Eye (tissue), 1 donor: ENCODE measurements at places on chromosomes 12 and 14.

GRCh38 chr14:82047777-82048470 is 514.3 kb upstream of the SEL1L start:
- no peak for DNase-seq

DNA sequence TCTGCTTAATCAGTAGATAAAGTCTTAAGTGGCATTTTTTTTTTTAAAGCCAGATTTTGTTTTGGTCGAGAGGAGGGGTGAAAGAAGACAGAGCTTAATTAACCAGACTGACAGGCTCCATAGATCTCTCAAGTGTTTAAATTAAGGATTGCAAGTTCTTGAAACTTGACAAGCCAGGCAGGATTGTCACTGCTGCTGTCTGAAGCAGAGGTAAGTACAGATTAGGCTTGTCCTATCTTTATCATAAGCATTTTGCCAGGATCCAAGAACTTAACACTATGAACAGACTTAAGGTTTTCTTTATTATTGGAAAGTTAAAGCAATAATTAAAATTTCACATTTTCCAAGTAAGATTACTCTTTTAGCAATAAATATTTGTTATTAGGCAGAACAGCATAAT is 179.6 kb upstream of the LMO3 start:
- DNase-seq: no peak

DNA sequence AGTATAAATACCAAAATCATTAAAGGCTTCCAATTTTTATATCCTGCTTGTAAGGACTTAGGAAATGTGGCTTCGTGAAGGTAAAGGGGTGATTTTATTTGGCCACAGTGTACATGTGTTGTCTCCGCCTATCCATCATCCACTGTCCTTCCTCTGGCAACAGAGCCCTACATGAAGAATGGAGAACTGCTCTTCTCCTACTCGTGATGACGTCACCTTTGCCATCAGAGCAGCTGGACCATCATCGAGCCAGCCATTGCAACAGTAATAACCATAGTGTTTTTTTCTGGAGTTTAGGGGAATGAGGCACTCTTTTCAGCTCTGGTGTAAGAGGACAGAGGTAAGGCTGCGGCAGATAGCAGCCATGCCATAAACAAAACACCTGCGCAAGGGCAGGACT is 19.2 kb downstream of the ITPR2 start:
- DNase-seq: no peak

DNA sequence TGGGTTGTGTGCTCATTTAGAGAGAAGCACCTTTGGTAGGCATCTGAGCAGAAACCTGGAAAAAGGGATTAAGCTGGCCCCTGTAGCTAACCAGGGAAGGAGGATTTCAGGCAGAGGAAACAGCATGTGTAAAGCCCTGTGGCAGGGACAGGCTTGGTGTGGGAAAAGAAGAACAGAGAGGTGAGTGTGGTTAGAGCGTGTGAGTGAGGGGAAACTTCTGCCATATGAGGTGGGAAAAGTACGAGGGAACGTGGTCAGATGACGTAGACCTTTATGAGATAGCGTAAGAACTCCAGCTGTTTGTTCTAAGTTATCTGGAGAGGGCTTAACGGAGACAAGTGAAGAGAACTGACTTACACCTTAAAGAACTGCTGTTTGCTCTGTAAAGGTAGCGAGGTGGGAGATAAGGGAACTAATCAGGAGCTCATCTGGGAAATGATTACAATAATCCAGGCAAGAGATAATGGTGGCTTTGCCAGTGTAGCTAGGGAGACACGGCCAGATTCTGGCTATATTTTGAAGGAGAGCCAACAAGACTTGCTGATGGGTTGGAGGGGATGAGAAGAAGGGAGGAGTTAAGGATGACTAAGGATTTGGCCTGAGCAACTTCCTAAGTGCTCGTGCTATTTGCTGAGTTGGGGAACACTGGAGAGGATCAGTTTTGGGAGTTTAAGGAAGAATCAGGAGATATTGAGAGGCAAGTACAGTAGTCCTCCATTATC is 234.0 kb downstream of the ETNK1 start:
- DNase-seq: no peak

- DNase-seq: no peak
Measured at GRCh38 chr12:116002890-116003536, 274.5 kb downstream of the MED13L start.

DNA sequence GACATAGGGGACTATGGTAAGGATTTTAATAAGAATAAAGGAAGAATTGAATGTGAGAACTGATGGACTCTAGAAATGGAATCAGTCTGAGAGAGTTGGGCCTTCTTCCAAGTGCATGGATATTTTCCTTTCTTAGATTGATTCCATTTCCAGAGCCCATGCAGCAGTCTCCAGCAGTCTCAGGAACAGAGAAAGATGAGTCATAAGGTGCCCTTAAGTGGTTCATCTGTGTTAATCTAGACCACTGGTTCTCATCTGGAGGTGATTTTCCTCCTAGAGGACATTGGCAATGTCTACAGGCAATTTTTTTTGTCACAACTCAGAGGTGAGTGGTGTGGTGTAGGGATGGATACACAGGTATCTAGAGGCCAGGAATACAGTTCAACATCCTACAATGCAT is 25.9 kb downstream of the TRIM9 start:
- no peak for DNase-seq

DNA sequence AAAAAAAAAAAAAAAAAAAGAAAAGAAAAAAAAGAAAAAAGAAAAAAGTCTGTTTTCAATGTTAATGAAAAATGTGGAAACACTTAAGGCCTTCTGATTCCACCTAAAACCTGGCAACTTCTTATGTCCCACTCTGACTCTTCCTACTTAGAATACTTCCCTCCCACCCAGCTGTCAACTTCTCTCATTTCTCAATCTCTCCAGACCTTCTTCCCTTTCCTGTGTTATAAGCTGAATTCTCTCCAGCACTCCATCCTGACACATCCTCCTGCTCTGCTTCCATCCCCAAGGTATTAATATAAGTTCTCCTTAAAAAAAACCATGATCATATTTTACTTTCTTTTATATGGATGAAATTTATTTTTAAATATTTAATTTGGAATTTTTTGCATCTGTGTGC is 20.3 kb upstream of the TMTC1 start:
- no peak for DNase-seq

GRCh38 chr14:79201564-79202207 is 1009.6 kb downstream of the DIO2 start:
- DNase-seq: no peak

DNA sequence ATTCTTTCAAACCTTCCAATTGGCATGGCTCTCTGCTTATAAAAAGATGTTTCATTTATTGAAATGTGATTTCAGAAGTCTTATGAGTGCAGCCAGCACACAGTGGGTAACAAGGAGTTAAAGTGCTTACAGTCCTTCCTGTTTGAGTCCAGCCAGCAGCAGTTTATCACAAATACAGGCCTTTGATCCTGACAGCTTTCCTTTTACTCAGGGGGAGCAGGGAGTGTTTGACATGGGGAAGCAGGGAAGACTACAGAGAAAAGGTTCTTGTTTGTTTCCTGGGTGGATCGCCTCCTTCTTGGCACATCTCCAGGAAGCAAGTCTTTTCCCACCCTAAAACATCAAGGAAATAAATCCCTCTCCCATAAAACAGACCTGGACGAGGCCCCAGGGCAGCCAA is 216.1 kb downstream of the MSRB3 start:
- DNase-seq: no peak

- no peak for DNase-seq
Measured at GRCh38 chr12:123364532-123365024, at the start of gene SBNO1. Gene SBNO1, minus strand, starts transcription at chr12:123364847. Its CDS starts 14,406 bp downstream, at chr12:123350441.

DNA sequence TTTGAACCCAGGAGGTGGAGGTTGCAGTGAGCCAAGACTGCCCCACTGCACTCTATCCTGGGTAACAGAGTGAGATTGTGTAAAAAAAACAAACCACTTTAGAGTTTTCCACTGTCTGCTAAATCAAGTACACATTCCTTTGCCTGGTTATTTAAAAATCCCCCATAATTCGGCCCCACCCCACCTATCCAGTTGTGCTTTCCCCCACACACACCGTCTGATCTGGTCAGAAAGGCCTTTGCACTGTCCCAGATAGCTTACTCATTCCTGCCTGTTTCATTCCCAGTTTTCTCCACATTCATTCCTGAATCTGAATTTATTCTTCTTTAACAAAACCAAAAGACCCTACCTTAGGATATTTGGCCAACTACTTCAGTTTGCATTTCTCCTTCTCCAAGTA is 29.5 kb downstream of the NINJ2 start:
- DNase-seq: no peak

DNA sequence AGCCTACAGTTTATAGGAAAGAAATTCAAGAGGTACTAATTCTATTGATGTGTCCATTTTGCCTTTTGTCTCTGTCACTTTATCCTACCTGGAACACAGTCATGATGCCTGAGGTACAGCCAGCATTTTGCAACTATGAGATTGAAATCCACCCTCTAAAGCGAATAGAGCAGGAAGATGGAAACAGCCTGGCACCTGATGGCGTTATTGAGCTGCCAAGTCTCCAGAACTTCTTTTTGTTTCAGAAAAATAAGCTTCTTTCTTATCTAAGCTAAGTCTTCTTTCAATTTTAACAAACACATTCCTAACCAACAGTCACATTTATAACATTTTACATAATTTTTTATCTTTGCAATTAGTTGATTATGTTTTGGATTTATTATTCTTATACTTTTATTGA is 182.1 kb downstream of the PAWR start:
- no peak for DNase-seq

DNA sequence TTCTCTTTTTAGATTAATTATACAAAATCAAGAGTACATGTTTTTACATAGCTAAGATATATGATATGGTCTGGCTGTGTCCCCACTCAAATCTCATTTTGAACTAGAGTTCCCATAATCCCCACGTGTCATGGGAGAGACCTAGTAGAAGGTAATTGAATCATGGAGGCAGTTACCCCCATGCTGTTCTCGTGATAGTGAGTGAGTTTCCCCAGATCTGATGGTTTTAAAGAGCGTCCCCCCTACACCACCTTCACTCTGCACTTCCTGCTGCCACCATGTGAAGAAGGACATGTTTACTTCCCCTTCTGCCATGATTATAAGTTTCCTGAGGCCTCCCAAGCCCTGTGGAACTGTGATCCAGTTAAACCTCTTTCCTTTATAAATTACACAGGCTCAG is 21.4 kb upstream of the DRAM1 start:
- DNase-seq: no peak

DNA sequence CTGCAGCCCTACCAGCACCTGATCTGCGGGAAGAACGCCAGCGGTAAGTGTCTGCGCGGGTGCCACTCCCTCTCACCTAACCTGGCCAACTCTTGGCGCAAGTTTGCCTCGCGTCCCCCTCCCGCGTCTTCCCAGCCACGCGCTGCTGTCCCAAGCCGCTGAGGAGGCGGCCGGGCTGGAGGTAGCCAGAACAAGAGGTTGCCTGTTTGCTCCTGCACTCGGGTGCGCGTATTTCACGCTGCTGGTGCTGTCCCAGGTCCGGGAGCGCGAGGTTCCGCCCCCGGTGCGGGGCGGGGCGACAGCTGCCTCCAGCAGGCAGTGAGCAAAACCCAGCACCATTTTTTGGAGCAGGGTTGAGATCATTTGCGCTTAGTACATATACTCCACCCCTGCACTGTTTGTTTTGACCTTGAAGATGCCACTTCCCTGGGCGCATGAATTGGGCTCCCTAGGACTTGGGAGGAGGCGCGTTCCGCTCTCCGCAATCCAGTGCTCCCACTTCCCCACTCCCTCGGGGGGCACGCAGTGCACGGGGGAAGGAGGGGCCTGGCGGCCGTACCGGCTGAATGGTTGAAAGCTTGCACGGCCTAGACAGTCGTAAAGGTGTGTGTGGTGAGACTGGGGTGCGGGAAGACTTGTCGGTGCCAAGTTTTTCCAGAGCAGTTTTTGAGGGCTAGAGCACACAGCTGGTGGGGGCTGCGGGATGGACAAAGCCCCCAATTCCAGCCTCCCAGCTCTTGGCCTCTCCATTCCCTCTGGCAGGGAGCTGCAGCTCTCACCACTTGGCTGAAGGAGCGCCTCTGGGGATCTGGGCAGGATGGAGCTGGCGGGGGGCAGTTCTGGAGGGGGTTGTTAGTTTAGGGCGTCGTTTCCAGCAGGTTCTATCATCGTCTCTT is 226.9 kb upstream of the CRY1 start:
- peak; percentile 69 for DNase-seq

DNA sequence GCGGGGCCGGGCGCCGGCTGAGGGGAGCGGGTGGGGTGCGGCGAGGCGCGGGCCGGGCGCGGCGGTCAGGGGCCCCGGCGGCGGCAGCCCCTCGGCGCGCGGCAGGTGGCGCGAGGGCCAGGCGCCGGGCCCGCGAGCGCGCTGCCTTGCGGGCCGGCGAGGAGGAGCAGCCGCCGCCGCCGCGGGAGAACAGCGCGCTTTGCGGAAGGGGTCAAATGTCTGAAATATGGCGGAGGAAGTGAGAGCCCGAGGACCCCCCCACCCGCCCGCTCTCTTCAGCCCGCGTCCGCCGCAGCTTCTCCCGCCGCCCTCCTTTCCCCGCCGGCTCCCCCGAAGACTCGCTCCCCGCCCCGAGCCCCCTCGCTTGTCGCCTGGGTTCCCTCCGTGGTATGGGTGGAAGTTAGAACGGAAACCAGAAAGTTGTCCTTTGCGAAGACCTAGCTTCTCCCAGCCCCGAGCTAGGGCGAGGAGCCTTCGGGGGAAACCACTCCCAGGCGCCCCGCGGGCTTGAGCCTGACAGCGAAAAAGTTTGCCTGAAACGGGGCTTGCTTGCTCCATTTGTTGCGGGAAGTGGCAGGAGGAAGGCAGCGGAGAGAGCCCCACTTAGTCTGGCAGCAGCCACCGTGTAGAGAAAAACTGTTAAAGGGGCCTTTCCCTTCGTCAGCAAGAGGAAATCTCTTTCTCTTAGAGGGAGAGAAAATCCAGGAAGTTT is 551 bp downstream of the RAP1B start:
- DNase-seq: peak; percentile 85

- DNase-seq: no peak
Measured at GRCh38 chr14:23432102-23432925, 3.1 kb downstream of the MYH7 start.

- no peak for DNase-seq
Measured at GRCh38 chr12:120590741-120591407, 9.7 kb upstream of the POP5 start.

DNA sequence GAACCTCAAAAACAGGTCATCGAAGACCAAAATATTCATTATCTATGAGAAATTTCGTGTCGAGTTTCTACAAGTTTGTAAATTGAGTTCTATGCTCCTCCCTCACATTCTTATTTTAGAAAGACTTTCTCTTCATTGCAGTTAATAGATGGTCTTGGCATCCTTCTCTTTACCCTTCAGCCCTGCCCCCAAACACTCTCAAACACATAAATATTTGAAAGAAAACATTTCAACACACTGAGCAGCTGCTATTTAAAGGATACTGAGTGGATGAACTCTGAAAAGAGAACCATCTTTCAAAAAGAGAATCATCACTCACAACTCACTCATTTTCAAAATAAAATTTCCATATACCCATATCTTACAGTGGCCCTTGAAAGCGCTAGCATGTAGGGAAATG is 67.1 kb downstream of the NUAK1 start:
- DNase-seq: no peak

- no peak for DNase-seq
Measured at GRCh38 chr14:88848571-88848970, 24.1 kb downstream of the TTC8 start.
